ENCODE measurements at places on chromosomes 4 and X.

GRCh38 chrX:40736170-40736505 is 796 bp upstream of the MED14 start:
- no peak for DNase-seq

DNA sequence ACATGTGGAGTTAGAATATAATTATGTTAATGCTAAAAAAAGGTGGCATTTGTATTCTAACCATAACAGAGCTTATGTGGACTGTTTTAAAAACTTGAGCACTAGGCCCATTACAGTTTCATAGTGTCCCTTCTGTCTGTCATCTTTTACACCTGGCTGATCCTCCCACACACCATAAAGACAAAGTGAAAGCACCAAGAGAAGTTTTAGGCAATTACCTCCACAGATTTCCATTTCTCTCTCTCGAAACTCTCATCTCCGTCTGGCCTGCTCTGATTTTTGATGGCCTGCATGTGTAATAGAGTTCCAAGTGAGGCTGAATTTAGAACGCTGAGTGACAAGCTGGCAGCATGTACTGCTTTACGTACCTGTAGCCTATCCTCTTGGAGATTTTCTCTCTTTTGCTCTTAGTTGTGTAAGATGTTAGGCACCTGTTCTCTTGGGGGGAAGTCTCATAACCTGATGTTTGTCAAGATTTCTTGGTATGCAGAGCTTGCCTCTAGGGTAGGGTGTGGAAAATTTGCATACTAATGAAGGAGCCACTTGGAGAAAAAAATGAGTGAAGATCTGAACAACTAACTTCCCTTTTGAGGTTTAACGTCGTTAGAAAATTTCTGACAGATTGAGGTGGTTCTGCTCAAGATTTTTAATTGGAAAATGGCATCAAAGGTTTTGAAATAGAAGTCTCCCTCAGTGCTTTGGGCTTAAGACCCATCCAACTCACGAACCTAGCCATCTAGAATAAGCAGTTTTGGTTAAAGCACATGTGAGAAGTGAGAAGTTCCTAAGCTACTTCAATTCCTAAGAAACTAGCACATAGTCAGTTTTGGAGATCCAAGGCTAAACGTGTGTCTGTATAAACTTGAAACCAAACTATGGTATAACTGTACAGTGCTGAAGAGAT is 57.6 kb upstream of the RAP1GDS1 start:
- no peak for DNase-seq

- DNase-seq = no peak
These were observed 292.7 kb downstream of the GPAT3 start for GRCh38 chr4:83828601-83829000.

- DNase-seq = no peak
These were observed 460.4 kb upstream of the BOD1L1 start for GRCh38 chr4:14087921-14088320.
